ENCODE measurements at places on chromosomes 11 and 22. TPM values are rescaled to one million over a fixed set of nuclear protein-coding genes. Genes with fewer than 3 reads are reported as not detected.

Gene ACTN3
- polyA plus RNA-seq = 0.92 TPM

Gene VPS26B
- 15.6 TPM for polyA plus RNA-seq

Gene SLC25A18
- 0.70 TPM for polyA plus RNA-seq

Gene BTBD18
- not detected for polyA plus RNA-seq

Gene GP1BB
- 8.0 TPM for polyA plus RNA-seq

Gene TRIM64
- not detected for polyA plus RNA-seq

Gene IFITM1
- polyA plus RNA-seq = 224 TPM

Gene OSBP2
- 1.3 TPM for polyA plus RNA-seq

Gene UPK2
- polyA plus RNA-seq = 0.50 TPM

Gene GAS2L1
- polyA plus RNA-seq = 15.7 TPM

Gene CDHR5
- 0.38 TPM for polyA plus RNA-seq

Gene KCNJ4
- polyA plus RNA-seq = not detected

Gene LDHAL6A
- not detected for polyA plus RNA-seq

Gene CLCF1
- polyA plus RNA-seq = 3.2 TPM

Gene UBQLN3
- not detected for polyA plus RNA-seq

Gene FBLN1
- polyA plus RNA-seq = 95.6 TPM

Gene BMAL1
- 13.1 TPM for polyA plus RNA-seq

Gene SLC7A4
- 0.12 TPM for polyA plus RNA-seq

Gene MFRP
- not detected for polyA plus RNA-seq

Gene SEZ6L
- 0.03 TPM for polyA plus RNA-seq

Gene TMEM80
- 18.1 TPM for polyA plus RNA-seq

Gene SAA4
- polyA plus RNA-seq = not detected

Gene PARVB
- polyA plus RNA-seq = 24.5 TPM

Gene GAL3ST1
- 2.9 TPM for polyA plus RNA-seq
